ENCODE measurements at places on chromosomes 11 and 22.

- DNase-seq: peak; percentile 63
These were observed 19.3 kb downstream of the TSSC4 start for GRCh38 chr11:2419638-2420501.

DNA sequence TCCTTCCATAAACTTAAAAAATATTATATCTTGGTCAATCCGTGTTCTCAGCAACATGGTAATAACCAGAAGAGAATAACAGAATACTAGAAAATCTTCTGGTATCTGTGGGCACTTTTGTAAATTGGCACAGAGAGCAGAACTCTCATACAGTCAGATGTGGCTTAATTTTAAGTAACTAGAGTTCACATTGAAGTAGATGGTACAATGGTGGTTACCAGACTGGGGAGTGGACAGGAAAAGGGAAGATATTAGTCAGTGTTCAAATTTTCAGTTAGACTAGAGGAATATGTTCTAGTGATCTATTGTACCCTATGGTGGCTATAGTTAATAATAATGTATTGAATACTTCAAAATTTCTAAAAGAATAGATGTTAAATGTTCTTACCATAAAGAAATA is 6.9 kb downstream of the OR52H1 start:
- DNase-seq: no peak

DNA sequence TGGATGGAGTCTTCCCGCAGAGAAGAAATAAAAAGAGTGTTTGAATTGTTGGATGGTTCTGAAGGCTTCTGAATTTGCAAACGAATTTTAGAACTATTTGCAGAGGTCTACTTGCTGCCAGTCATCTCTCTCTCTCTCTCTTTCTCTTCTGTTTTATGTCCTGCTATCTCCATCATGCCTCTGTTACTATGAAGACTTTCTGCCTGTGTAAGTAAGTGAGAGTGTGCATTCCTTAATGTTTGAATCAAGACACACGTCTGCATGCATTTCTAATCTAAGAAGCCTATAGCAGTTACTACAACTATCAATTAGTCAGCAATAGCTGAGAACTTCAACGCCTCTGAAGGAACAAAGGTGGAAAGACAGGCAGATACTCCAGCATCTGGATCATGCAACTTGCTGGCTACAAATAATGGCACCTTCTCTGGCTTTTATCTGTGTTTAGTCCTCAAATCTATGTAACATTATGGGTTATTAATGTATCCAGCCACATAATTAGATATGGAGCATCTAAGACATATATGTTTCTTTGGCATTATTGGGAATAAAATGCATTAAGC is 191.5 kb upstream of the BLID start:
- DNase-seq: no peak

GRCh38 chr22:43534916-43535315 is 123.1 kb downstream of the MPPED1 start:
- DNase-seq: no peak

- DNase-seq: no peak
These were observed 192.6 kb upstream of the E2F8 start for GRCh38 chr11:19433367-19433766.

- DNase-seq: no peak
These were observed 33.4 kb upstream of the PTPRJ start for GRCh38 chr11:47946682-47947559.

- no peak for DNase-seq
These were observed 46.2 kb downstream of the BLID start for GRCh38 chr11:122069707-122070360.

DNA sequence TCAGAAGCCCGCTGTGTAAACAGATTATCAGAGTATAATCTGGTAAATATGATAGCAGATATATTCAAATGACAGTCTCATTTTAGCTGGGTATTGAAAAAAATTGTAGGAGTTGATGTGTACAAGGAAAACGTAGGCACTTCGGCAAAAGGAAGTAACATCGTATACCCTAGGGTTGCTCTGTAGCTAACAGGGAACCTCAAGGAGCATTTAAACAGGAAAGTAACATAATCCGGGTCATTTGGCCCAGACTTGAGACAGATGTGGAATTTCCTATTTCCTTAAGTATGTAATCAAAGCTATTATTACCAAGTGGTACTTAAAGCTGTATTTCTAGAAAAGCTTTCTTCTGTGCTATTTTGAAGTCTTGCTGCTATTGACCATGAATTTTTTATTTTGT is 215.6 kb downstream of the DDX10 start:
- no peak for DNase-seq

DNA sequence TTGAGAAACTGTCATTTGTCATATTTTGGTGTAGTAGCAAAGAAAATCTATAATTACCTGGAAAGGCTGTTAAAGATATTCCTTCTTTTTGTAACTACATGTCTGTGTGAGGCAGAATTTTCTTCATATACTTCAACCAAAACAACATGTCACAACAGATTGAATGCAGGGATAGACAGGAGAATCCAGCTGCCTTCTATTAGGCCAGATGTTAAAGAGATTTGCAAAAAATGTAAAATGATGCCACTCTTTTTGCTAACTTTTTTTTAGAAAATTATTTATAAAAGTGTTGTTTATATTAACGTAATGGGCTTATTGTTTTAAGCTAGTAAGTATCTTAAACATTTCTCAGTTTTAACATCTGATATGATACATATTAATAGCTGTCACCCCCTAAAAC is 12.7 kb downstream of the DGKZ start:
- no peak for DNase-seq

GRCh38 chr22:40046126-40046525 is 51.4 kb downstream of the FAM83F start:
- DNase-seq: no peak

DNA sequence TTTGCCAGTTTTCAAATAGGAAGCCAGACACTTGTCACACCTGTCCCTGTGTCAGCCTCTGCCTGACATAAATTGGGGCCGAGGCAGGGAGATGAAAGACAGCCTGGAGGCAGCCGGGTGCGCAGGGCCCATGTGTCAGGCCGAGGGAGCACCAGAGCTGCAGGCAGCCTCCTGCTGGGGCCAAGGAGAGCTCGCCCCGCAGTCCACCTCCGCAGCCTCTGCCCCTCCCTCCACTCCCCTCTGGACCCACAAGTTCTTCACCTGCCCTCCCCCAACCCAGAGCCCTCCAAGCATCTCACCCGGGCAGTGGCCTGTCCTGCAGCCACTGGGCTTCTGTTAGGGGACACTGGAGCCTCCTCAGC is 8.8 kb downstream of the RTN4R start:
- no peak for DNase-seq

DNA sequence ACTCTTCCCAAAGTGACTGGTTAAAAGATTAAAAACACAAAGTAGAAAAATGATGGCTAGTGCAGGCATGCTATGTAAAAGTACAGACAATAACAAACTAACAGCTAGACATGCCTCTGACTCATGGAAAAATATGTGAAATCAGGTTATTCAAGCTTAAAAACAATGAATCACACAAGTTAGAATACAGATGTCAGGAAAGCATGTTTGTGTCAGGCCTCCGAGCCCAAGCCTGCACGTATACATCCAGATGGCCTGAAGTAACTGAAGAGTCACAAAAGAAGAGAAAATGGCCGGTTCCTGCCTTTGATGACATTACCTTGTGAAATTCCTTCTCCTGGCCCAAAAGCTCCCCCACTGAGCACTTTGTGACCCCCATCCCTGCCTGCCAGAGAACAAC is 110.1 kb downstream of the NOX4 start:
- DNase-seq: no peak

- no peak for DNase-seq
These were observed 526.7 kb downstream of the INSC start for GRCh38 chr11:15641271-15642045.

DNA sequence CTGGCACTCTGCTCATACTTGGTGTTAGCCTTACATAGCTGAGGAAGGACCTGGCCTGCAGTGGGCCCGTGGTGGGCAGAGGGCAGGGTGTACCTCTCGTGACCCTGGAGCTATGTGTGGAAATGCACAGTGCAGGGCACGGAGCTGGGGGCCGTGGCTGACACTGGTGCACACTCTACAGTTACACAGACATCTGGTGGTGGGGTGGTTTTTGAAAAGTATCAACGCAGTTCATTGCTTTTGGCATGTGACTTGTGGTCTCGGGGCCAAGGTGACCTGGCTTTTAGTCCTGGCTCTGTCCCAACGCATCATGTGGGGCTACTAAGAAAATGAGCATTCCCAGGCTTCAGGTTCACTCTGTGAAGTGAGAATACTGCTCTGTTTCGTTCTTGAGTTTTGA is 553.6 kb downstream of the NTM start:
- no peak for DNase-seq

DNA sequence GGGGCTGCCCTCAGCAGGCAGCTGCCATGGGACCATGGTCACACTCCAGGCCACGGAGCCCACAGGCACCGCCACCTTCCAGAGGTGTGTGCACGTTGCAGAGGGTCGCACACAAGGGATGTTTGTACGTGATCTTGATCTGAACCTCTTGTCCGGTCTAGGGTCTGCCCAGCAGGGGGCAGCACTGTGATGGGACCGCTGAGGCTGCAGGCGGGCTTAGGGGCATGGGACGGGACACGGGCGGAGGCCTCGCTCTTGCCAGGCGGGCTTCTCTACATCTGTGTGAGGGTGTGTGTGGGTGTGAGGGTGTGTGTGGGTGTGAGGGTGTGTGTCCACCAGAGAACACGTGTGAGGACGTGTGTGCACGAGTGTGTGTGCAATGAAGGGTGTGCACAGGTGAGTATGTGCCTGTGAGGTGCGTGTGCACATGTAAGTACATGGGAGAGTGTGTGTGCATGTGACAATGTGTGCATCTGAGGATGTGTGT is 52.4 kb downstream of the CACNA1I start:
- DNase-seq: peak; percentile 70

GRCh38 chr22:27094633-27095308 is 437.4 kb downstream of the MIAT start:
- no peak for DNase-seq

DNA sequence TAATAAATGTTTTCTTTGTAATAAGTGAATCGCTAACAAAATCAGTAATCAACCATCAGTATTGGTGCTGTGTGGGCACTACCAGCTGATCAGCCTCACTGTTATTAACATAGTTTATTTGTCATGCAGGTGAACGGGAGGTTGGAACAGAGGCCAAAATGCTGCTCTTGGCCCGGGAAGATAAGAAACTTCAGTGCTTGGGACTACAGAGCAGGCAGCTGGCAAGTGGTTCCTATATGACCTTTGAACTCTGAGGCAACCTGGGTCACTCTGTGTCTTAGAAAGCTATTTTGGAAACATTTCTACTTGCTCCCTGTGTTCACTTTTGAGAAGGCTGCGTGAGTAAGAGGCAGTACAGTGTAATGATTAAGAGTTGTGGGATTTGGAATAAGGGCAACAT is 36.5 kb upstream of the DNAJB13 start:
- DNase-seq: no peak

DNA sequence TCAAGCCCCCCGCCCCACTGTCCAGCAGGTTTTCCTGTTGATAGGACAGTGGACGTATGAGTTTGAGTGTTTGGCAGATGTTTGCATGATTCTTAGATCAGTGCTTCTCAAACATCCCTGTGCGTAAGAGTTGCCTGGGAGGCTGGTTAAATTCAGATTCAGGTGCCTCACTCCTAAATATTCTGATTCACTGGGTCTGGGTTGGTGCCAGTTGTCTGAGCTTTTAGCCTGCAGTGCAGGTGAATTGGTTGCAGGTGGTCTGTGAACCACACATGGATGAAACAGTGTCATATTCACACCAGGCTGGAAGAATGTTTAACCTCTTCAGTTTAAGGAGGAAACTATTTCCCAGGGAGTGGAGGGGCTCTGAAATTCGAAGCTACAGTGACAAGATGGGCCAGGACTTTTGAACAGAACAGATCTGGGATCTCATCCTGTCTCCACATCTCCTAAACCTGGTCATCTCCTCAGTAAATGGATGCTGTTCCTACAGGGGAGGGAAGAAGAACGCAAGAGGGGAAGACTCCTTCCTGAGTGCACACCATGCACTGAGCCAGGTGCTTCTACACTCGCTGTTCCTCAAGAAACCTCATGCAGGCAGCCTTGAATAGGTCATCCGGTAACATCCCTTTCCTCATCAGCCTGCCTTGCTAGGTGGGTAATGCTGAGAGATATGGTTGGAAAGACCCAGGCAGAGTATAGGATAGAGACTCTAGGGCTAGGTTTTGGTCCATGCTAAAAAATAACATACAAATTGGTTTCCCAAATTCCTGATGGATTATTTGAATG is 47.8 kb downstream of the TEAD1 start:
- DNase-seq: no peak

DNA sequence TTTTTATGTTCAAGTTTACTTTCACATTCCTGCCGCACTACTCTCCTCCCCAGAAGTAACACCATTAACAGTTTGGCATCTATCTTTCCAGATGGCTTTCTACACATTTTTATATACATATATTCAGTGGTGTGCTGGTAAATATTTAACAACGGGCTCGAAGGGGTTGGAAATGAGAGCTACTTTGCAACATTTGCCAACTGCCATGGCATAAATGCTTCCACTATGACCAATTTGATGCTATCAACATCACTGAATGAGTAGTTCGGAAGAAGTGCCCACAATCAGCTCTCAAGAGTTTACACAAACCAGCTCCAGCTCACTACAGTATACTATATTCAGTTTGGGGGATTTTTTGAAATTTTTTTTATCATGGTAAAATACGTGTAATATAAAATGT is 55.2 kb downstream of the RELT start:
- DNase-seq: no peak
